ENCODE measurements at places on chromosomes 2 and 18.

- peak; percentile 76 for DNase-seq
Measured at GRCh38 chr2:157628477-157629415, at the start of gene ACVR1C. Gene ACVR1C (minus strand): TSS chr2:157628864. CDS start chr2:157628644, 220 bp downstream.

DNA sequence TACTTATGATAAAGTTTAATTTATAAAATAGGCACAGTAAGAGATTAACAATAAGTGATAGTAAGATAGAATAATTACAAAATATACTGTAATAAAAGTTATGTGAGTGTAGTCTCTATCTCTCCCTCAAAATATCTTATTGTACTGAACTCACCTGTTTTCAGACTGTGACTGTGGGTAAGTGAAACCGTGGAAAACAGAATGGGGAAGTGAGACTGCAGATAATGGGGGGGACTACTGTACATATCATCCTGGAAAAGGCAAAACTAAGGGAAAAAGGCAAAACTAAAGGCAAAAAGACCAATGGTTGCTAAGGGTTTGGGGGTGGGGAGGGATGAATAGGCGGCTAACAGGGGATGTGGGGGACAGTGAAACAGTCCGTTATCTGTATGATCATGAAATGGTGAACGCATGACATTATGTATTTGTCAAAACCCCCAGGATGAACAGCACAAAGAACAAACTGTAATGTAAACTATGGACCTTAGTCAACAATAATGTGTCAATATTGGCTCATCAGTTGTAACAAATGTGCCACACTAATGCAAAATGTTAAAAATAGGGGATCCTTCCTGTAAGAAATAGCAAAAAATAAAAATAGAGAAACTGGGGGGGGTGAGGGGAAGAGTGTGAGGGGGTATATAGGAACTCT, 93.8 kb downstream of the EPB41L3 start:
- no peak for DNase-seq

DNA sequence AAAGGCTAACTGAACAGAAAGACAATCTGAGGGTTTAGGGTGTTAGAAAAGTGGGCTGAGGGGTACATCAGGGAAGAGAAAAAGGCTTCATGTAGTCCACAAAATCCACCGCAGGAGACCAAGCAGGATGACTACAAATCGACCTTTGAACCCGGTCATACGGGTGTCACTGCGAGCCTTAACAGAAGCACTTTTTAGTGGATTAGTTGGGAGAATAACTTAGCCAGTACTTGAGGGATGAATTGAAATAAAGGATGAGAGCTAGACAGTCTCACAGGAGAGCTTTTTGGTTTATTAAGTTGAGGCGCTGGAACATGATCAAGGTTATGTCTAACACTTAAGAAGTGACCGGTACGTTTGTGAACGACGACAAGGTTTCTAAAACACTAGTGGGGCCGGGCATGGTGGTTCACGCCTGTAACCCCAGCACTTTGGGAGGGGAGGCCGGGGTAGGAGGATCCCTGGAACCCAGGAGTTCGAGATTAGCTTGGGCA, 217.7 kb downstream of the MCFD2 start:
- peak; percentile 53 for DNase-seq

DNA sequence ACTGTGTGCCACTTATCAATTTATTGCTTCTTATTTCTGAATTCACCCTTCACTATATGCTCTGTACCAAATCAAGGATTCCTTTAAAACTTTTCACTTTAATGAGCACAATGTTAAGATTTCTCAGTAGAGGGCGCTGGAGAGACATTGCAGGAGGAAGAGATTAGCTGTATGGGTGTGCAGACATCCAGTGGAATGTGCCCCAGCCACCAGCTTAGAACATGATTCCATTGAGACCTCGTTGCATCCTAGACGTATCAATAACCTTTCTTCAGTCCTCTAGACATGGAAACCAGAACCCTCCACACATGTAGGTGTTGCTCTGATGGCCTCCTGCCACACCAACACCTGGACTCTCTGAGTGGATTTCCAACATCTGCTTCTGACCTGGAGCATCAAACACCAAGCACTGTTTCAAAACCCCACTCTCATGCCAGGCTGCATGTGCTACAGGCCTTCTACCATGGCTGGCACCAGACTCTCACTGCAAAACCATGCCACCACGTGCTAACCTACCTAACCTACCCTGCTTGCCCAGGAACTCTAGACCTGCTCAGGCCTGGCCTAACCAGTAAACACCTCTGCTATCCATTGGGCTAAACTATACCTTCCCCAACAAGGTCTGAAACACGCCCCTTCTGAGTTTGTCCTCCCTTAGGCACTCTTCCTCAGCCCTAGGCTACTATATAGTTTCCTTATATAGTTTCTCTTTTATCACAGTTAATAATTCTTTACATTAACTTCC, 633.2 kb upstream of the PKDCC start:
- no peak for DNase-seq

Measured in psoas muscle (tissue), 8 donors.